ENCODE measurements at places on chromosomes 4 and X.
A peak's percentile ranks its signal among the peaks of the same experiment; 100 is the strongest.

GRCh38 chrX:121356139-121356849 lies 308.9 kb downstream of the GLUD2 start:
- no peak for DNase-seq

GRCh38 chr4:80082693-80083092 lies 9.7 kb upstream of the ANTXR2 start:
- DNase-seq: no peak

DNA sequence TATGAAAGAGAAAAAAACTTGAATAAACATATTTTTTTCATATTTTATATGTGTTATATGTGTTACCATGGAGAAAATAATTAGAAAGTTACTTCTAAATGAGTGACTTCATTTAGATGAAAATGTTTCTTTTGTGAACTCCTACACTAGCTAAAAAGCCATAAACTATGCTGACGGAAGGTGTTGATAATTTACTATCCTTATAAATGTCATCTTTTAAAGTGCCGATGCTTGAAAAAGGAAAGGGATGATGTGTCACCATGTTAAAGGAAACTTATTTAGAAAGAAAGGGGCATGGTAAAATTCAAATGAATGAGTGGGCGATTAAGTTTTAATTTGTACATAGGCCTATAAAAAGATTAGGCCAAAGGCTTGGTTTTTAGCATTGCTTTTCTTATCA lies 133.8 kb downstream of the SPRY1 start:
- DNase-seq: no peak

GRCh38 chrX:20319054-20319453 lies 52.3 kb upstream of the RPS6KA3 start:
- no peak for DNase-seq

DNA sequence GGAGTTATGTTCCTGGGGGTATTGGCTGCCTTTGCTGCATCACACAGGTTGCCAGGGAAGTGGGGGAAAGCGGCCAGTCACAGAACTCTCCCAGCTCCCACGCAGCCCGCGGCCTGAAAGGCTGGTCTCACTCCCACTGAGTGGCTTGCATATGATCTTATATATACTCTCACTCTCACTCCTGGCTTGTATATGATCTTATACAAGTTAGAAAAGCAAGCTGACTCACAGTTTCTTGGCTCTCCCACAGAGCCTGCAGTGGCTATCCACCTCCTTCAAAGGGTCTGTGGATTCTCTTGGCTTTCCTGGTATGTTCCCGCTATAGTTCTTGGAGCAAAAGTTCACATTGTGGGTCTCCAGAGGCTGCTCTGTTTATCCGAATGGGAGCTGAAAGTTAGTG lies 833.5 kb upstream of the GALNTL6 start:
- peak; percentile 61 for DNase-seq

- no peak for DNase-seq
These were observed 47.6 kb upstream of the TMEM131L start for GRCh38 chr4:153418558-153418957.

DNA sequence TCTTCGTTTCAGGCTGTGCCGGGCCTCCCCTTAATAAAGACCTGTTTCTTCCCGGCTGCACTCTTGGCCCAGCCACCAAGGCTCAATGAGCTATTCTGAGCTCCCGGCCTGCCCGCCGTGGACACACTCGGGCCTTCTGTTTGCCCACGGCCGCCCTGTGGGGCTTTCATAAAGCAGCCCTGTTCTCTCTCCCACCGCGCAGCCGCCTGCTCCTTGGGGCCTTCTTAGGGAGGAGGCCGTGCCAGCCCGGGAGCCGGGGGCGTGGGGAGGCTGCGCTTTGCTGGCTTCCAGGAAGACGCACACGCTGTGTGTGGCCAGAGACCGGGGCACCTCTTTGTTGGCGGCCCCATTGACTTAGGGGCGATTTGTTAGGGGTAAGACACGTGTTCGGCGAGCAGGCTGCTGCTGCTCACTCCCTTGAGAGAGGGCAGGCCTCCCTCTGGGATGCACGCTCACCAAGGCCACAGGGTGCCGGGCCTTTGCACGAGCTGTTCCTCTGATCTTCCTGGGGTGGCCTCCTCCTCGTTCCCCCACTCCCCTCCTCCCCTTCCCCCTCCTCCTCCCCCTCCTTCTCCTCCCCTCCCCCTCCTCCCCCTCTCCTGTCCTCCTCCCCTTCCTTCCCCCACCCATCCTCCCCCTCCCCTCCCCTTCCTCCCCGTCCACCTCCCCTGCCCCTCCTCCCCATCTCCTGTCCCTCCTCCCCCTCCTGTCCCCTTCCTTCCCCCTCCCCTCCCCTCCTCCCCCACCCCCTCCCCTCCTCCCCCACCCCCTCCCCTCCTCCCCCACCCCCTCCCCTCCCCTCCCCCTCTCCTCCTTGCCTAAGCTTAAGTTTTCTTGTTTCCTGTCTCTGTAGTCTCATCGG lies 11.3 kb downstream of the BLOC1S4 start:
- no peak for DNase-seq

All from Right ventricle myocardium inferior (tissue), 1 donor.